ENCODE measurements at places on chromosomes 7 and 10.

DNA sequence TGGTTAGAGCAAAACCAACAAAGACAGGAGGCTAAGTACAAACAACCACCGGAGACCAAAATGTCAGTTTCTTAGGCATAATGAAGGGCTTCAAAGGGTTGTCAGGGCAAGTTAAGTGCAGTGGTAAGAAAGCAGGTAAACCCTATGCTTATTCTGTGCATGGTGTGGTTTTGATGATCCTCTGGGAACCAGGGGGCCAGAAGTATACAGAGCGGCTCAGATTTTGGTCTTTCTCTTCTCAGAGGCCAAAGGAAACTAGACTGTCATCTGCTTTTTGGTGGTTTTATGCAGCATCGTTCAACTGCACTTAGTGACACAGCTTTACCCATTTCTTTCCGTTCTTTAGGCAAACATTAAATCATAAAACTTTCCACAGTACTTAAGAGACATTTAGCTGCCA is 332.7 kb upstream of the CELF2 start:
- no peak for DNase-seq

GRCh38 chr7:14739841-14740185 is 162.7 kb downstream of the DGKB start:
- DNase-seq: no peak

- DNase-seq: no peak
These were observed 55.5 kb downstream of the DPYSL4 start for GRCh38 chr10:132242103-132242840.

DNA sequence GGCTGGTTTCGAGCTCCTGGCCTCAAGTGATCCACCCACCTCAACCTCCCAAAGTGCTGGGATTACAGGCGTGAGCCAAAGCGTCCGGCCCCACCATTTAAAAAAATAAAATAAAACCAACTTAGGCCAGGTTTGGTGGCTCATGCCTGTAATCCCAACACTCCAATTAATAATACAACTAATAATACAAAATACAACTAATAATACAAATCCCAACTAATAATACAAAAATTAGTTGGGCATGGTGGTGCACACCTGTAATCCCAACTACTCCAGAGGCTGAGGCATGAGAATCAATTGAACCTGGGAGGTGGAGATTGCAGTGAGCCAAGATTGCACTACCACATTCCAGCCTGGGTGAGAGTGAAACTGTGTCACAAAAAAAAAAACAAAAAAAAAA is 27.6 kb downstream of the CEP41 start:
- no peak for DNase-seq

DNA sequence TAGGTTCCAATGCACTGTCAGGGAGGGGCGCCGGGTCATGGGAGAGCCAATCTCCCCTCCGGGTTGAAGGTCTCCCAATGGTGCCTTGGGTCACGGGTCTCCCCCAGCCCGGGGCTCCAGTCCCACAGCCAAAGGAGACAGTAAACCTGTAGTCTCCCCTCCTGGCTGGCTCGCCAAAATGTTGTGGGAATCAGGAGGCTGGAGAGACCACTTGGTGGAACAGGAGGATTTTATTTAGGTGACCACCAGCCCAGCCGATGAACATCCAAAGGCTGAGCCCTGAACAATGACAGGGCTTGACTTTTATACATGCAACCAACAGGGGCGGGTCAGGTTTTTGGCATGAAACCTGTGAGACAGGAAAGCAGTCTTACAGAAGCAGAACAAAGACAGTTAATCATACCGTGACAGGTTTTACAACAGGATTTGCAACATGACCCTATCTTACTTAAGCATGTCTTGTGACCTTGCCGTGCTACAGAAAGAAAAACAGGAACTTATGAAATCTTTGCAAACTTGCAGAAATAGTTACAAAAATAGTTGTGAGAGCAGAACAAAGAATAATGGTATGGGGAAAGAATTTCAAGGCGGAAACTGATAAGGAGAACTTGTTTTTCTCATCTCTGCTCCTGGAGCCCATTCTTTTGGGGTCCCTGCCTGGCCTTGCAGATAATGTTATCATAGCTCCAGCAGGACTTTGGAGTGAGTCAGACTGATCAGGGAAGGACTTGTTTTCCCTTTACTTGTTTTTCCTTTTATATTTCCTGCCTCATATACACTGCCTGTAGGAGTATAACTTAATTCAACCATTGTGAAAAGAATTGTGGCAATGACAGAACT is 7.1 kb downstream of the ERV3-1 start:
- DNase-seq: no peak

- no peak for DNase-seq
These were observed 5.3 kb upstream of the TMEM184A start for GRCh38 chr7:1561036-1561940.

DNA sequence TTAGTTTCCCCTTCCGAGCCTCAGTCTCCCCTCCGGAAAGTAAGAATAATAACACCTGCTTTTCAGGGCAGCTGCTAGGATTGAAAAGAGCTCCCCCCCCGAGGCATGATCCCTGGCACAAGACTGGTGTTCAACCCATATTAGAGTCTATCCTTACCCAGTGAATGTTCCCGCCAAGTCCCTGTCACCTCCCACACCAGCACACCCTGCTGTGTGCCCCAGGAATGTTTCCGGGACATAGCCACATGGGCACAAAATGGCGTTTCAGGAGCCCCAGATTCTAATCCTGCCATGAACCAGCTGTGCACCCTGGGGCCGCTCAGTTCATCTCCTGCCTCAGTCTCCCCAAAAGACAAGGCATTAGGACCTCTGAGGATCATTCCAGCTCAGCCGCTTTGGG is 563 bp downstream of the MUC17 start:
- DNase-seq: no peak

- no peak for DNase-seq
These were observed 48.5 kb upstream of the MKX start for GRCh38 chr10:27794157-27794556.

DNA sequence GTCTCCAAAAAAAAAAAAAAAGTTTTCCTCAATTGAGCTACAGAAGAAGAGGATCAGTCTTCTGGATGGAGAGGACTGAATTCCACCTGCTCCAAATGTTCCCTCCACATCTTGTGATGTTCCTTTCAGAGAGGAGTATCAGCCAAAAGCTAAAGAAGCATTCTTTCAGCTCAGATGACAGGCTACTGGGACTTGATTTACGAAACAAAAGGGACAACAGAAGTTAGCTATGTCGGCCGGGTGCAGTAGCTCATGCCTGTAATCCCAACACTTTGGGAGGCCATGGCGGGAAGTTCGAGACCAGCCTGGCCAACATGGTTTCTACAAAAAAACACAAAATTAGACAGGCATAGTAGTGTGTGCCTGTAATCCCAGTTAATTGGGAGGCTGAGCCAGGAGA is 7.4 kb downstream of the DAGLB start:
- no peak for DNase-seq

- no peak for DNase-seq
These were observed 26.9 kb downstream of the ADAMTS14 start for GRCh38 chr10:70699063-70699658.

- DNase-seq: no peak
These were observed 8.7 kb downstream of the TRRAP start for GRCh38 chr7:98887038-98887437.

- no peak for DNase-seq
These were observed 44.8 kb upstream of the CPXM2 start for GRCh38 chr10:123936426-123936825.

DNA sequence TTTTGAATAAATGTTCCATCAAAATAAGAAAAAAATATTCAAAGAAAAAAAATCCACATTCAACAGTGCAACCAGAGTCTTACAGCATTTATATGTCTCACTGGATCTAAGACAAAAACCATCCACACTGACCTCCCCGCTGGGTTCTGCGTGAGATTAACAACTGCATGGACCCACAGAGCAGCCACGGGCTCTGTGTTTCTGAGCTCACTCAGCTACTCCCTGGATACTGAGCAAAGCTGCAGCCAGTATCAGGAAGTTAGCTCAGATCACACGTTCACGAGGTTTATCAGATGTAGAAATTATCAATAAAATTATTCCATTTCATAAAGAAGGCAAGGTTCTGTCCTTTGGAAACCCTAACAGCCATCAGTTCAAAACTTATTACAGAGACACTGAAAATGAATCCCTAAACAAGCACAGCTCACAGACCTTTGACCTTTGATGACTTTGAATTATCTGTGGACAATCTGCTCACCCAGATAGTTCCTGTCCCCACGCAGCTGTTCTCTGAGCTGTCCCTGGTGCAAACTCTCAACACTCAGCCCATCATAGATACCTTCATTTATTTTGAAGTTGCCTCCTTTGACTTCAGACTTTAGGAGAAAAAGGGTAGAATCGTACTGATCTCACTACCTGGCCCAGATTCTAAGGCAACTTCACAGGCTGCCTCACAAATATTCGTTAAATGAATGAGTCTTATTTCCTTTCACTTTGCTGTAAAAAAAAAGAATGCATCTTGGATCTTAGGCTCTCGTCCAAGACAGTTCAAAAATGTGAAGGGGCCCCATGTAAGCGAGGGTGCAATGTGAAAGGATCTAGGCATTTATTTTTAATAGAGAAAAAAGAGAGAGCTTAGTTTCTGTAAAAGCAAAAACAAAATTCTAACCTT is 67.7 kb upstream of the SVIL start:
- DNase-seq: no peak

- DNase-seq: no peak
These were observed 46.9 kb downstream of the TMEM26 start for GRCh38 chr10:61406242-61406641.

DNA sequence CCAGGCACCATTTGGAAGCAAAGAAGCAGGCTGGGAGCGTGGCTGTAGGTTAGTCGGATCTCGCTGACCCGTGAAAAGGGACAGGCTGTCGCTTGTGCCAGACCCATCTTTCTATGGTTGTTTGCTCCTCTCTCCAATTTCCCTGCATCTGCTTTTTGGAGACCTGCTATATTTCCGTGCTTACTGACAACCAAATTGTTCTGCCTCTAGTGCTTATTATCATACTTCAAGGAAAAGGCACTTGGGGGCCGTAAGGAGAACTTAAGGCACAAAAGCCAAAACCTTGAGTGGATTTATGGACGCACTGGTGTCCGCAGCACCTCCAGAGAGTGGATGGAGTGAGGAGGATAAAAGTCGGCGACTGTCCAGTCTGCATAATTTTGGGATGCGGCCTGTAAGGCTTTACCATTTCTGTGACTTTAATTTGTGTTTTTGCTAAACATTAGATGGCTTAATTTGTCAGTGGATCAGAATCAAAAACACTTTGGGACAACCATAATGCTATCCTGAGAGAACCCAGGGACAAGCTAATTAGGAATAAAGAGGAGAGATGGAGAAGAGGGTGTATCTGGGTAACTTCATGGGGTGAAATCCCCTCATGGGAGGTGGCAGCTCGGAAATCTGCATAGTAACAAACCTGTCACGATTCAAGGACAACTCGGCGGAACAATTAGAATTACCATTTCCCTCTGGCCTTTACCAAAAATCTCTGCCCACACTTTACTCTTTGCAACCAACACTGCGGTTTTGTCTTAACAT is 206.7 kb downstream of the HDAC9 start:
- DNase-seq: no peak

DNA sequence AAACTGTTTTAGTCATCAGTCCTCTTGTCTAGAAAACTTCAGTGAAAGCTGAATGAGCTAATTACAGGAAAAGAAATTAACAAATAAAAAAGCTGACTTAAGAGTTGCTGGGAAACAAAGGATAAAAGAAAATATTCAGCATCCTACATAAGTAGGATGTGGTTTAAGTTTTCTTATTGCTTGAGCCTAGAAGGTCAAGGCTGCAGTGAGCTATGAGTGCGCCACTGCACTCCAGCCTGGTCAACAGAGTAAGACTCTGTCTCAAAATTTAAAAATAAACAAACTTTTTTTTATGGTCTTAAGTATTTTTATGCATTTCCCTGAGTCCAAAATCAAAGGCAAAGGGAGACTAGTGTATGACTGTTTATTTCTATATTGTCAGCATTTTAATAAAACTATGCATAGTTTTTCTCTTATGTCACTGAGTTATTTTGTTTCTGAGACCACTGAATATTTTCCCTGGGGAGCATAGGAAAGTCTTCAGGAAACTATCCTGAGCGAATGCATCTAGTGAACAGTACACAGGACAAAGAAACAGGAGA is 40.0 kb upstream of the LRRN3 start:
- no peak for DNase-seq

DNA sequence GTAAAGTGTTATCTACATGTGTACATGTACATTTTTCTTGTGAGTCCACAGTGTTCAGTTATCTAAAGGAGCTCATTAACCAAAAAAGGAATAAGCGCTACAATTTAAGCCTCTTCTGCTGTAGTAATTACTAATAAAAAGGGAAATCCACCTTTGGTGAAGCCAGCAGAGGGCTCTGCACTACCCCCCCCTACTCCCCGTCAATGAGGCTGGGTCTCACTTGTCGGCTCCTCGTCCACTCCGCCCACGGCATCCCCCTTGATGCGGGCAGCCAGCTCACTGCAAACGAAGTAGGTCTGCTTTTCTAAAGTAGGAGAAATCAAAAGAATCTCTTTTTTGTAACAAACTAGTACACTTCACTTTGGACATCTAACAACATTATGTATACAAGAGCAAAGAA is 4.7 kb upstream of the WASHC2A start:
- DNase-seq: no peak

GRCh38 chr10:1410032-1410431 is 327.3 kb downstream of the ADARB2 start:
- DNase-seq: no peak

DNA sequence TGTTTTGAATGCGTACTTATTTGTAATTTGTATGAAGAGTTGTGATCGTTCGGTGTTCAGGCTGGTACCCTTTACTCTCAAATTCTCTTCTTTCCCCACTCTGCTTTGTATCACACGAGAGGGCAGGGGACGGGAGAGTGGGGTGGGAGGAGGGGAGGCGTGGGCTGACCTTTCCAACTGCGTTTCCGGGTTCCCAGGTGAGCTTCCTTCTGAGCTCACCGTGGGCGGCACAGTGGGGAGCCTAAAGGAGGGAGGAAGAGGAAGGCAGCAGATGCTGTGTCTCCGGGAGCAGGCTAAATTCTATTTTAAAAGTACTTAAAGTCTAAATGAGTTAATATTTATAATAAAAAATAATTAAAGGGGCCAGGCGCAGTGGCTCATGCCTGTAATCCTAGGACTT is 7.4 kb upstream of the XRCC2 start:
- DNase-seq: no peak

GRCh38 chr7:92898798-92899197 is 62.4 kb upstream of the CDK6 start:
- no peak for DNase-seq

DNA sequence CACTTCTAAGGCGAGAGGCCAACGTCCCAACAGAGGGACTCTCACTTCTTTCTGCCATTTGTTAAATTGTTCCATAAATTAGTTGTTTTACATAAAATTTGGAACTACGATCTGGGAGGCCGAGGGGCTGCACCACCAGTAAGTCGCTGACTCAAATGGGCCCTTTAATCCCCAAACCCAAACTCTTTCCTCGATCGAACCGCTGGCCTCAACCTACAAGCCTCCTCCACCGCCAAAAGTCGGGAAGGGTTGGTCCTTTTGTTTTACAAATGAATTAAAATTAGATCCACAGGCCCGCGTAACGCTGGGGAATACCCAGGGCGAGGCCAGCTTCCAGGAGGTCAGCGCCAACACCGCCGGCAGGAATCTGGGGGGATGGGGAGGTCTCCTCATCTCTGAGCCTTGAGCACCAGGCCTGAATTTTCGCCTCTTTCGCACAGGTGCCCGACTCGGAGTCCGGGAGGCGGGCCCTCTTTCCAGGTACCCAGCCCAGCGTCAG is 1.2 kb upstream of the FOXI2 start:
- DNase-seq: no peak
